Heart left ventricle (tissue), 16 donors: ENCODE measurements at places on chromosomes 2 and 18. TPM values are rescaled to one million over a fixed set of nuclear protein-coding genes. Genes with fewer than 3 reads are reported as not detected.

DNA sequence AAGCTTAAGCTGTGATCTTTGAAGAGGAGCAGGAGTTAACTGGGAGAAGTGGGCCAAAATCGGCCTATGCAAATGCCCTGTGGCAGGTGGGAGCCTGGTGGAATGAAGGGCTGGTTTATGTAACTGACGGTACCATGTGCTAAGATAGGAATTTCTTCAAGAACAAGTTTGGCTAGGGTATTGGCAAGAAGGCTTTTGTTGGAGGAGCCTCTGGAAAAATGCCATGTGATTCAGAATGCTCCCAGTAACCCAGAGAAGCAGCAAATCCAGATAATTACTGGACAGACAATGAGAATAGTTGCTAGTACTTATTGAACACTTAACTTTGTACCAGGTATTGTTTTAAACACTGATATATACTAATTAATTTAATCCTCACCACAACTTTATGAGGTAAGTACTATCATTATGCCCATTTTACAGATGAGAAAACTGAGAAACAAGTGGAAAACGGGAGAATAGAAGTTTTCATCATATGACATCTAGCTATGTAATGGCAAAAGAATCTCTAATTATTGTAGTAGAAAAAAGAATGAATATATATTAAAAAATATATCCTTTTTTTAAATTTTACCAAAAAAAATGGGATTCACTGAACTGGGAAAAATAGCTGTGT is 9.1 kb upstream of the FAM124B start:
- H3K4me1 ChIP-seq: peaks cover 4% of the 10 kb centered on the region
- no peaks in the 10 kb centered on the region for H3K27me3 ChIP-seq
- DNase-seq: no peak
- no peak overlapping the region for H3K4me3 ChIP-seq

DNA sequence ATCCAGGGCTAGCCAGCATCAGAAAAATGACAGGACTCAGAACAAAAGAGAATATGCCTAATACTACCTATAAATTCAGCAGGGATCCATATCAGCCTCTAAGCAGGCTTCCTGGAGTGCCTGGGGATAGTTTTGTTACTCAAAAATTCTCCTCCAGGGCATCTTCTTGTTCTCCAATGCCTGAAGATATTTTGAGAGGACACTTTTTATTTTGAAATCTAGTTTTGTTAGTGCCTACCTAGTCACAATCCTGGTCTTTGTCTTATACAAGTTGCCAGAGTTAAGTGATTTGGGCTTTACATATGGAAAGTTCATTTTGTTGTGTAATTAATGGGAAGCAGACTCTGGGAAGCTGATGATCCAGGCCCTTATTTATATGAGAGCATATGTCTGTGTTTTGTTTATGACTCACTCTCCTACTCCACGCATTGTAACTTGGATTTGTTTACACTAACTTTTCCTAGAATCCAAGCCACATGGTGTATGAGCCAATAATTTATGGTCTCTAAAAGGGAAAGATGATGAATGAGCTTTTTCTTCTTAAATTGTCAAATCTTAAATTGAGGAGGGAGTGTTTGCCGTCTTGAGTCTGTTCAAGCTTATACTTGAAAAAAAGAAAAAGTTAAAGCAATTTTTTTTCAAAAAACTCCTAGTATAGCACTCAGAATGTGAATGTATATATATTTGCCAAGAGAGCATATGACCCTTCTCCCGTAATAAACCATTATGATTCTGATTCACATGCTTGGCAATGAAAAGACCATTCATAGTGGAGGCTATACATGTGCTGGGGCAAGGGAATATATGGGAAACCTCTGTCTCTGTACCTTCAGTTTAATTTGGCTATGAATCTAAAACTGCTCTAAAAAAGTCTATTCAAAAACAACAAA is 370.3 kb downstream of the SETBP1 start:
- no peak for DNase-seq
- no peaks in the 10 kb centered on the region for H3K36me3 ChIP-seq
- no peak overlapping the region for H3K4me3 ChIP-seq
- no peaks in the 10 kb centered on the region for H3K4me1 ChIP-seq

DNA sequence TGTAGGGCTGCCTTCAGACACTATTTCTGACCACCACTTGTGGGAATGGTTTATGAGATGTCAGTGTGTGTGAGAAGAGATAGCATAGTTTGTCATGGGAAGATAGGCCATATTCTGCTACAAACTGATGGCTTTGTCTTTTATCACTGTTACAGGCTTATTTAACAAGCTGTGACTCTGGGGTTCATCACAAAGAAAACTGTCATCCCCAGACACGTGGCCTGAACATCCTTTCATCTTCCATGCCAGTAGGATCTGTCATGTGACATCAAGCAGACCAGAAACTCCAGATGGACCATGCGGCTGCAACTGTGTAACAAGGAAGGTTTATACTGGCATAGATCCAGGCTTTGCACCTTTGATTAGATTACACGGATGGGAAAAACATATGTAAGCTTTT is 128.6 kb upstream of the KCNH7 start:
- DNase-seq: no peak
- H3K4me3 ChIP-seq: no peak overlapping the region
- no peak overlapping the region for H3K27ac ChIP-seq

Gene LAMA3
- total RNA-seq: 1.8 TPM

Gene LYG2
- not detected for total RNA-seq
